ENCODE measurements at places on chromosomes 7 and 10. TPM values are rescaled to one million over a fixed set of nuclear protein-coding genes. Genes with fewer than 3 reads are reported as not detected.

AS3MT gene
- total RNA-seq, result 5.2 TPM

DNA sequence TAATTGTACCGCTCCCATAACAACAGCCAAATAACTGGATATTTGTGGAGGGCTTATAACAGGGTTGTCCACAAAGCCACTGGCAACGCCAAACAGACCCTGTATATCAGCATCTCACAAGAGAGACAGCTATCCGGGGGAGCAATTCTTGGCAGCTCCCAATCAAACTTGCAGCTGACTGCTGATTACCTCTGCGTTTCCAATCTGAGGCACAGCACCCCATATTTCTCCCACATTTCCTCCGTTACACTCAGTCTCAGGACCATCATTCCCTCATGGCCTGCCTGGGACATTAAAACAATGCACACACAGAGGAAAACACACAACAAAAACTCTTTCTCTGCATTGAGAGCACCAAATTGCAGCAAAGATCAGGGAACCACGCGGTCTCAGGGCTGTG lies 67.8 kb upstream of the SDK1 start:
- no peak overlapping the region for H3K4me3 ChIP-seq
- H3K4me1 ChIP-seq, result no peaks in the 10 kb centered on the region
- H3K36me3 ChIP-seq, result no peaks in the 10 kb centered on the region
- DNase-seq, result no peak

DNA sequence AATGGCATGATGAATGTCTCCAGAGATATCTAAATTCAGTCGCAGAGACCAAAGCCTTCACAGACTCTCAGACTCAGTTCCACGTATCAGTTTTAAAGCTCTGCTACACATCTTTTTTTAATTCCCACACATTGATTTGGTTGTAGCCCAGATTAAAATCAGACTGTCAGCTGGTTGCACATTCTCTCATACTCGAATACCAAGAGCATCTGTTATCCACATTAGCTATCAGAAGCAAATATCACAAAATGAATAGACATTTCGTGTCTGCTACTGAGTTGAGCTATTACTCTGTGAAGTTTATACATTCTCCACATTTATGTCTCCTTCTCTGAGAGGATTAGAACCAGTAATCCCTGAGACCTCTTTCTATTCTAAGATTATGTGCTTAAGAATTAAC lies 229.2 kb downstream of the GPAM start:
- H3K4me1 ChIP-seq, result no peaks in the 10 kb centered on the region
- H3K36me3 ChIP-seq, result no peaks in the 10 kb centered on the region
- no peak overlapping the region for H3K4me3 ChIP-seq

PRRT4 gene
- total RNA-seq, result 42.4 TPM

TRIL gene
- 4.8 TPM for total RNA-seq

CCDC172 gene
- total RNA-seq, result not detected

SLC26A3 gene
- not detected for total RNA-seq

SEPTIN7 gene
- 295 TPM for total RNA-seq

DNA sequence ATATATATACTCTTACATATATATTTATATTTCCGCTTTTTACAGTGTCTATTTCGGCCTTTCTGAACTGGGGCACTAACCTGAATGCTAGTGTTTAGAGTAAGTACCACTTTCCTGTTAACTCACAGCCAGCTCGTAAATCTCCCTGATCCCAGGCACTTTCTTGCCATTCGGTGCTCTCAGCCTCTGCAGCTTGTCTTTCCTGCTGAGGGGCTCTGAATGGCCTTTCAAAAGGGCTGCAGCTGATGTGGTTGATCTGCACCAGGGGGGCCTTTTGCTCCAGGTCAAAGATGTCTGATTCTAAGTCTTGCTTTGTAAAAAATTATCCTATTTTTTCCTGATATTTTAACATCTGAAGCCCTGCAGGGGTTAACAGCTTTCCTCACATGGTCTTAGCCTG lies 25.5 kb upstream of the HPS1 start:
- H3K27me3 ChIP-seq, result peaks cover 32% of the 10 kb centered on the region
- H3K4me3 ChIP-seq, result no peak overlapping the region
- no peak overlapping the region for H3K27ac ChIP-seq
- no peaks in the 10 kb centered on the region for H3K36me3 ChIP-seq
- H3K4me1 ChIP-seq, result peaks cover 5% of the 10 kb centered on the region

DNA sequence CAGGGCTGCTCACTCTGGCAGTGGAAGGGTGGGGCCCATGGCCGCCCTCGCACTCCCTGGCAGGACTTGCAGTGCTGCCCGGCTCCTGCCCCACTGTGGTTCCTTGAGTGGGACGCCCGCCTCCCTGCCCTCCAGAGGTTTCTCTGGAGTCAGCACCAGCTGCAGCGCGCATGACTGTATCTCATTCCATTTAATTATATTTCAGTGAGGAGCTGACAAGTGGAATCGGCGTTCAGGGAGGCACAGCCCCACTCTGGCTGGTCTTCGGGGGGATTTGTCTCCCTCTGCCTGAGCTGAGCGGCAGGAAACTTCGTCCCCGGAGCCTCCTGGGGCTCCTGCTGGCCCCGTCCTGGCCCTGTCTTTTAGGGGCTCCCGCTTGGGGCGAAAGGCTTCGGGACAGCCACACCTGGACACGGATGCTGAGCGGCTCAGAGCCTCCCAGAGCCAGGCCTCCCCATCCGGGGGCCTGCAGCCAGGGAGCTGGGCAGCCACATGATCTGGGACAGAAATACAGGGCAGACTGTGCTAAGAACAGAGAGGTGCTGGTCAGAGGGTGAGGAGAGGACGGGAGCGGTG lies 75.3 kb upstream of the NKX6-2 start:
- no peak overlapping the region for H3K4me3 ChIP-seq
- no peaks in the 10 kb centered on the region for H3K4me1 ChIP-seq
- no peaks in the 10 kb centered on the region for H3K36me3 ChIP-seq
- peaks cover 5% of the 10 kb centered on the region for H3K27me3 ChIP-seq

DNA sequence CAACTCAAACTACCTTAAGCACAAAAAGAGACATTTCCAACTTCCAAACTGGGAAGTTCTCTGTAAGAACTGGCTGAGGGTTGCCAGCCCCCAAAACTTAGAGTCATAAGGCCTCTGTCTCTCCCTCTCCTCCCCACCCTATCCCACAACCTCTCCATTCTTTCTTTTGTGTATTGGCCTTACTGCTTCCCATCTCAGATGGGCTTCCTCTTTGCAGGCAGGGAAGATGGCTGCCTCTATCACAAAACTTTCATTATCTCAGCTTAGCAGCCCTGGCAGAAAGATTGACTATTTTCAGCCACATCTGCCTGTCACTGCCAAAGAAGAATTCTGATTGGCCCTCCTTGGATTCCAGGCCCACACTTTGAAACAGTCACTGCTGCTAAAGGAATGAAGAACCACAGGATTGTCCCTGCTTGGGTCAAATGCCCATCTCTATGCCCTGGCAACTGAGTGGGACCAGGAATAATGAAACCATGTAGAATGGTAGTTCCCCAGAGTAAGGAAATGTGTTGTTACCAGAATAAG lies 58.0 kb upstream of the PRKAR2B start:
- H3K36me3 ChIP-seq, result no peaks in the 10 kb centered on the region
- no peak for DNase-seq

DNA sequence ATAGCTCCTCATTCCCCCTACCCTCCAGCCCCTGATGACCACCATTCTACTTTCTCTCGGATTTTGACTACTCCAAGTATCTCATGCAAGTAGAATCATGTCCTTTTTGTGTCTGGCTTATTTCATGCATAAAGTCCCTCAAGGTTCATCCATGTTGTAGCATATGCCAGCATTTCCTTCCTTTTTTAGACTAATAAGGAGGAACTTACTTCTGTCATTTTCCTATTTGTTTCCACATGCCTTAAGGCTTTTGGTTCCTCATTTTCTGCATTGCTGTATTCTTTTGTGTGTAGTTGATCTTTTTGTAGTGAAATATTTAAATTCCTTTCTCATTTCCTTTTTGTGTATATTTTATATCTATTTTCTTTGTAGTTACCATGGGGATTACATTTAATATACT lies 376.9 kb downstream of the CALN1 start:
- H3K4me1 ChIP-seq, result no peaks in the 10 kb centered on the region
- H3K36me3 ChIP-seq, result no peaks in the 10 kb centered on the region
- DNase-seq, result no peak
- no peak overlapping the region for H3K4me3 ChIP-seq

GTF2I gene
- 270 TPM for total RNA-seq

AKR1C3 gene
- 627 TPM for total RNA-seq

GRID2IP gene
- not detected for total RNA-seq

- DNase-seq, result no peak
- no peak overlapping the region for H3K4me3 ChIP-seq
These were observed 330.4 kb upstream of the AOAH start for GRCh38 chr7:37054624-37055241.

- H3K27ac ChIP-seq, result peak overlapping the region; percentile 76
- H3K4me3 ChIP-seq, result no peak overlapping the region
- DNase-seq, result peak; percentile 79
- no peaks in the 10 kb centered on the region for H3K36me3 ChIP-seq
These were observed 94.6 kb upstream of the MACROH2A2 start for GRCh38 chr10:69957886-69958555.

DNA sequence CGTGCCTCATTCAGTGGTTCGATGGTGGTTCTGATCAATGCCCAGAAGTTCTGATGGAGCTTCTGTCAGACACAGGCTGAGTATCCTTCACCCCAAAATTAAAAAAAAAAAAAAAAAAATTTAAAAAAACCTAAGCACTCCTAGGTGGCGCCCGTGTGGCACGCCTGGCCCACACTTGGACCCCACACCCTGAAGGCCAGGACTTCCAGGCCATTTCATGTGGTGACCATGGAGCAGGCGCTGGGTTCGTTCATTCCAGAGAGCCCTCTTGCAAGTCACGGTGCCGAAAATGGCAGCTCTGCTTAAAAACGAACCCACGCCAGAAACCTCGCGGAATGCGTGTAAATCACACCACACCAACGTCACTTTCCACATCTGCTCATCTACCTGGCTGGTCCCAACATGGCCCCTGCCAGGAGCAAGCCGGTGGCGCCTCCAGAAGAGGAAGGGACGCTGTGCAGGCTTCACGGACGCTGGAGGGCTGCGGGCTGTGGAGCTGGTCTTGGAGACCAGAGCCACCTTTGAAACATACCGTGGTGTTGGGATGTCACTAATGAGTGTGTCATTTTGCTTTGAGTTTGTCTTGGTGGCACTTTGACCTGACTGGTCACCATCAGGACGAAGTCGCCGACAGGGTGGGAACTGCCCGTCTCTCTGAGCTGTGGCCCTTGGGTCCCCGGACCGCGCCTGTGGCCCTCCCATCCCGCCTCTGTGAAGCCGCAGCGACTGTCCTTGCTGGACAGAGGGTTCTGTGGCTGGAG lies 46.0 kb upstream of the PRKAR1B start:
- peaks cover 32% of the 10 kb centered on the region for H3K36me3 ChIP-seq
- no peak for DNase-seq
- H3K27me3 ChIP-seq, result no peaks in the 10 kb centered on the region
- H3K4me1 ChIP-seq, result peaks cover 47% of the 10 kb centered on the region
- no peak overlapping the region for H3K4me3 ChIP-seq

- no peak overlapping the region for H3K27ac ChIP-seq
- no peak overlapping the region for H3K4me3 ChIP-seq
- DNase-seq, result no peak
- H3K4me1 ChIP-seq, result peaks cover 35% of the 10 kb centered on the region
- no peaks in the 10 kb centered on the region for H3K27me3 ChIP-seq
- H3K36me3 ChIP-seq, result no peaks in the 10 kb centered on the region
These were observed 102.8 kb downstream of the CHN2 start for GRCh38 chr7:29297194-29297890.

DNA sequence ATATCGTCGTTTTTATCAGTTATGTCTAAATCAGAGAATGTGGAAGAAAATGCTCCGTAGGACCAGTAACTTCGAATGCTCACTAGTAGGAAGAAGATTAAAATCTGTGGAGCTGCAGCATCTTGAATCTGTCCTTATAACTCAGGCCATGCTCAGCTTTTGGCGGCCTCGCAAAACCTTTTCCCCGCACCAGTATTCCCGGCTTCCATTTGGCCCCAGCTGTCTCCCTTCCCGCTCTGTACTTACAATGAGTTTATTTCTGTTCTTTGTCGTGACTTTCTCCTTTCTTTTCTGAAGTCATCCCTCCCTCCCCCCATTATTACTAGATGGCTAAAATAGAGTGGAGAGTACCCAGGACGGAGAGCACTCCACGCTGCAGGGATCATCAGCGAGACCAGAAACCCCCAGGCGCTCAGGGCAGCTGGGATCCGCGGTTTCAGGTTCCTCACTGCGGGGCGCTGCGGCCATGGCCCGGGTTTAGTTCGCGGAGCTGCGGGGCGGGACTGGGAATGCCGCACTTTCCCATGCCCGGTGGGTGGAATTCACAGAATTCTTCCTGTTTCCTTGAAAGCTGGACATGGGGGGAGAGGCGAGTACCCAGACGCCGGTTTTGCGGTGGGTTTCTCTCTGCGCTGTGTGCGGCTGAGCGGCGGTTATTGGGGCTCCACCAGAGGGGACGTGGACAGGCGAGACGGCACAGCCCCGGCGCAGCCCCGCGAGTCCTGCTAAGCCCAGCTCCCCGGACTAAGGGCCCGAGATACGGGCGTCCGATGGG lies 183.5 kb downstream of the POM121L12 start:
- no peaks in the 10 kb centered on the region for H3K4me1 ChIP-seq
- no peaks in the 10 kb centered on the region for H3K27me3 ChIP-seq
- DNase-seq, result no peak
- no peak overlapping the region for H3K4me3 ChIP-seq
- no peaks in the 10 kb centered on the region for H3K36me3 ChIP-seq

- DNase-seq, result no peak
- H3K4me3 ChIP-seq, result no peak overlapping the region
- H3K36me3 ChIP-seq, result no peaks in the 10 kb centered on the region
- H3K27ac ChIP-seq, result no peak overlapping the region
- peaks cover 4% of the 10 kb centered on the region for H3K4me1 ChIP-seq
These were observed 90.4 kb downstream of the SVOPL start for GRCh38 chr7:138610671-138611170.

DNA sequence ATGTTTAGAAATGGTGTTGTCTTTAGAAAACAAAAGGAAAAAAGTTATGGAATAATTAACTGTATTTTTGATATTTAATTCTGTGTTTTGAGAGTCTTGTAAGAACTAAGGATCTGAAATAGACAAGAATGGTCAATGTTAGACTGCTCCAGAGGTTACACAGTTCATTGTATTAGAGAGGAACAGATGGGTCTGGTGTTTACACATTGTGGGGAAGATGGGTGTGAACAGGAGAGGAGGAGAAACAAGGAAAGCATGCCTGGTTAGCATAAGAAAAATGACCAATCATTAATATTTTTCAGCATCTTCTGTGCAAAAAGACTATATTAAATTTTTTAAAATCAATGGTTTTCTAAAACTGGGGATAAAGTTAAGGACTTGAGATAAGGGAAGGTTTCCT lies 11.9 kb downstream of the MEOX2 start:
- H3K4me1 ChIP-seq, result no peaks in the 10 kb centered on the region
- DNase-seq, result no peak
- H3K27me3 ChIP-seq, result peaks cover 51% of the 10 kb centered on the region
- no peaks in the 10 kb centered on the region for H3K36me3 ChIP-seq
- H3K27ac ChIP-seq, result no peak overlapping the region

DNA sequence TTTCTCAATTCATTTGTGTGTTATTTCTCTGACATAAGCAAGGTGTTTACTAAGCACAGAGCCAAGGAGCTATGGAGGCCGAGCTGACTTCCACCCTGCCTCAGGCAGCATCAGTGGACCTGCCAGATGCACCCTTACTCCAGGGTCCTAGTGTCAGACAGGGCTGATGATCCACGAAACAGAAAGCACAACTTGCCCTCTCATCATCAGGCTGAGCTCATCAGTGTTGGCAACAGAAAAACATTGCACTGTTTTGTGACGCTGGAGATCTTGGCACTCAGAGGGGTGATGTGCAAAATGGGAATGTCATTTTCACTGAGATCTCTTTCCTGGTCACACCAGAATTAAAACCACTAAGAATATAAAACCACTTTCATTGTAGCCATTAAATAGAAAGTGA lies 201.8 kb downstream of the GLI3 start:
- no peak for DNase-seq
- H3K4me3 ChIP-seq, result no peak overlapping the region
- H3K27me3 ChIP-seq, result no peaks in the 10 kb centered on the region
- H3K4me1 ChIP-seq, result no peaks in the 10 kb centered on the region
